ENCODE measurements at places on chromosomes 2 and 18. TPM values are rescaled to one million over a fixed set of nuclear protein-coding genes. Genes with fewer than 3 reads are reported as not detected.

CFAP65 gene
- total RNA-seq, result 0.05 TPM

- DNase-seq, result no peak
Measured at GRCh38 chr2:227311861-227312506, 13.1 kb upstream of the MFF start.

GRCh38 chr2:36538335-36538734 lies 59.6 kb downstream of the FEZ2 start:
- no peak for DNase-seq

DNA sequence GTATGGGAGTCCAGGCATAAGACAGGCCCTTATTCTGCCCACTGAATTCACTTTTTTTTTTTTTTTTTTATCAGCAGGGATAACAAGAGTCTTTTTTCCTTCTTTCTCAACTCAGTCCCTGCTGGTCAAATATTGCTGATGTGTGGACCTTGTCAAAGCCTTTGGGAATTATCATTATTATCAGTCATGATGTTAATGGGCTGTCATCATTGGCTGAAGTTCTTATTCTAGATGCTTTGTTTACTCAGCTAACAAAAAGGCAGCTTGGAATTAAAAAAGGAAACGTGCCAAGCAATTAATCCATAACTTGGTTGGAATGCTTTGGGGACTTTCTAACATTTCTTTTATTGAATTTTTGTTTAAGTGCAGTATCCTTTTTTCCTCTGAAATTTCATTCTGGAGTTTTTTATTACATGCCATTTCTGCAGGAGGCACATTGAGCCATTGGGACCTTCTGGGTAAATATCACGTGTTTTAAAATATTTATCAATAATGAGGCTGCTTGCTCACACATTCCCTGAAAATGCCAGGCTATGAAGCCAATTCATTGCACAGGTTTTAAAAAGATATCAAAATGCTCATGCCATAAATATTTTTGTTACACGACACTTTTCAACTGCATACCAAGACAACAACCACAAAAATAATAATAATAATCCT lies 246.3 kb downstream of the TXNL1 start:
- no peak for DNase-seq

DNA sequence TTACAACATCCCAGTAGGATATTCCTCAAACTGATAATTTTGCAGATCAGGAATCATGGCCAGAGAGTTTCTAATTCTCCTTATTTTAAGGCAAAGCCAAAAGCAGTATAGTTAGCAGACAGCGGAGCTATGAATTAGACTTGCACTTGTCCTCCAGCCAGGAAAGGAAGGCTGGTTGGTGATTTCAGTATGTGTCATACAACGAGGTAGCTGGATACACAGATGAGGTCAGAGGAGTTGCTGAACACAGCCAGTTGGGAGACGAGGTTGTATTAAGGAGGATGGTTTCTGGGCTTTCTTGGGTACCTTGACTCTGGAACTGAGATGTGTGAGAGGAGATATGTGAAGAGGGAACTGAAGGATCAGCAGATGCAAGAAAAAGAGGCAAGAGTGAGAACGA lies 185.2 kb downstream of the SOX11 start:
- DNase-seq, result no peak

DNA sequence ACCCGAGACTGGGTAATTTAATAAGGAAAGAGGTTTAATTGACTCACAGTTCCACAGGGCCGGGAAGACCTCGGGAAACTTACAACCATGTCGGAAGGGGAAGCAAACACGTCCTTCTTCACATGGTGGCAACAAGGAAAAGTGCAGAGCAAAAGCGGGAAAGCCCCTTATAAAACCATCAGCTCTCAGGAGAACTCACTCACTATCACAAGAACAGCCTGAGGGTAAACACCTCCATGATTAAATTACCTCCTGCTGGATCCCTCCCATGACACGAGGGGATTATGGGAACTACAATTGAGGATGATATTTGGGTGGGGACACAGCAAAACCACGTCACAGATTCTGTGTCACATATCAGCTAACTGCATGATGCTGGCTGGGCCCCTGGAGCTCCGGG lies 11.4 kb downstream of the TCF23 start:
- DNase-seq, result no peak
